ENCODE measurements at places on chromosomes 12 and 14.

DNA sequence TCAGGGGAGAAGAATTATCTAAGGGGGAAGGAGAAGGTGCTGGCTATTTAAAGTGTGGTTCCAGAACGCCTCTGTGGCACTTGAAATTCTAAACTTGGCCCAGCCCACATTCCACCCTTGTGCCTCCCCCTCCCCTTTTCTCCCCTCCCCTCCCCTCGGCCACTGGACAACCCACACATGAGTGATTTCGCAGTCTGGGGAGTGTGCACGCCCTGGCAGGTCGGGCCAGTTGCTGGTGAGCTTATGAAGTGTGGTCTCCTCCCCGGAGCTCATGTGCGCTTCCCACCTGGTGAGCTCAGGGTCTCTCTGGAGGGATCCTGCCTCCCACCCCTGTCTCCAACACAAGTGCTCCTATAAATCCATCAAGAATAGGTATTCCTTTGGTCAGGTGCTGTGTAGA, at the start of gene SLC6A13:
Gene SLC6A13 (minus strand): TSS at position 20 of the 400 bp plus-strand sequence. CDS start 2,784 bp downstream, outside the sequence.
- DNase-seq = no peak

DNA sequence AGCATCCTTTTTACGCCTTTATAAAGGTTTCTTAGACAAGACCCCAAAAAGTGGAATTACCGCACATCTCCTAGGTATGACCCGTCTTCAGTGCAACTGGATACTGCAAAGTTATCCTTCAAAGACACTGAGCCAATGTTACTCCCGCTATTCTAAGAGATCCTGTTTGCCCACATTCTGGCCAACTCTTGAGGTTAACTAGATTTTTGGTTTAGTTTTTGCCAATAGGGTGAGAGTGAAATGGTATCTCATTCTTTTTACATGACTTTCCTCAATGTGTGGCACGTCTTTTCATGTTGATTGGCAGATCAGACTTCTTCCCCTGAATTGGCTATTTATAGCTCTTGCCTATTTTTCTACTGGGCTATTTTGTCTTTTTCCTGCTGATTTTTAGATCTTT, 347.2 kb downstream of the MED13L start:
- DNase-seq = no peak

DNA sequence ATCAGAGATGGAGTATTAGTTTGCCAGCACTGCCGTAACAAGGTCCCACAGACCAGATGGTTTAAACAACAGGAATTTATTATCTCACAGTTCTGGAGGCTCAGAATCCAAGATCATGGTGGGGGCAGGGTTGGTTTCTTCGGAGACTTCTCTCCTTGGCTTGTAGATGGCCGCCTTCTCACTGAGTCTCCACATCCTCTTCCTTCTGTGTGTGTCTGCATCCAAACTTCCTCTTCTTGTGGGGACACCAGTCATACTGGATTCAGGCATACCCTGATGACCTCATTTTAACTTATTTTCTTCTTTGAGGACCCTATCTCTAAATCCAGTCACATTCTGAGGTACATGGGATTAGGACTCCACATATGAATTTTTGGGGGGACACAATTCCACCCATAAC, 455.5 kb downstream of the RGS6 start:
- DNase-seq = no peak

- DNase-seq = no peak
These were observed 180.3 kb downstream of the IPO8 start for GRCh38 chr12:30515351-30515750.

- no peak for DNase-seq
These were observed 398.2 kb downstream of the DPF3 start for GRCh38 chr14:72495668-72496067.

GRCh38 chr14:79586416-79586815, 624.9 kb downstream of the DIO2 start:
- no peak for DNase-seq

- peak; percentile 23 for DNase-seq
These were observed 76.1 kb downstream of the STON2 start for GRCh38 chr14:81324011-81324410.

DNA sequence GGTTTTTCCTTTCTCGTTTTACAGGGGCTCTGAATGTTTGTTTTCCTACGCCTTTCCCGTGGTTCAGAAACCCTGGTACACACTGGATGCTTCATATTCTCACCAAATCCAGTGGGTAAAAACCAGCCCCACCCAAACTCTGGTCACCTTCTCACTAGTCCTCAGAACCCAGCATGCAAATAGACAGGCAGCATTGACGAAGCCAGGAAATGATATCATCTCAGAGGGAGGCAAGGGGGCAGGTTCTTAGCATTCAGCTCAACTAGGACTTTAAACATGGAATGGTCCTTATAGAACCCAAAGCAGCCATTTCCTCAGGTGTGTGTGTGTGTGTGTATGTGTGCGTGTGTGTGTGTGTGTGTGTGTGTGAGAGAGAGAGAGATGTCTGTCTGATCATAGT, 142.0 kb downstream of the KCNK10 start:
- no peak for DNase-seq

DNA sequence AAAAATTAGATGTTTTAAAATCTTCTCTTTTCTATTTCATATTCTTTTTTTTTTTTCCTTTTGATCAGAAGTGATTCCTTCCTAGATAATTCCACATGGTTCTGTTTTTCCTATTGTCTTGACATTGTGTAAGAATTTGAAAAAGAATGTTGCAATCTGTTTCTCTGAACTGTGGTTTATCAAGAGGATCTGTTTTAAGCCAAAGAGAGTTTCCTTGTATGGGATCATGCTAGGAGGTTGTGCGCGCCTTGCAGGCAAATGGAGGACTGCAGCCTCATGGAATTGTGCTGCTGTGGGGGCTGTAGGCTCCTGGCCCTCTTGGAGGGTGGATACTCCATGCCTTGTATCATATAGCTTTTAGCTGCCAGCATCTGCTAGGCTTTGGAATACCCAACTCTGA, 43.3 kb upstream of the MBIP start:
- no peak for DNase-seq

DNA sequence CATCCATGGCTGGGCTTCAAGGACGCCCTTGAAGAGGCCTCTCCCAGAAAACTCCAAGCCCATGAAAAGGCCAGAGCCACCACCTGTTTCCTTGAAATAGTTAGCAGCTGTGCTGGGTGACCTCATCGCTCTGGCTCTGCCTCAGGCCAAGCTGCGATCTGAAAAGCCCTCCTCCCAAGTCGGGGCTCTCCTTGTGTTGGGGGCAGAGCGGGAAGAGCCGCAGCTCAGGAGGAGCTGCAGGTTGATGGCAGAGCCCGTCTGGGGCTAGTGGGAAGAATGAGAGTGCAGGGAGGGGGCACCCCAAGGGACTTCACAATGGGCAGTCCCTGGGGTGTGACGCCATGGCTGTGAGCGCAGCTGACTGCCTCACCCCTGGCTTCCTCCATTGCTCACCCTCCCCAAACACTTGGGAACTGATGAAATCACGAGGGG, 50.0 kb upstream of the STON2 start:
- DNase-seq = no peak

DNA sequence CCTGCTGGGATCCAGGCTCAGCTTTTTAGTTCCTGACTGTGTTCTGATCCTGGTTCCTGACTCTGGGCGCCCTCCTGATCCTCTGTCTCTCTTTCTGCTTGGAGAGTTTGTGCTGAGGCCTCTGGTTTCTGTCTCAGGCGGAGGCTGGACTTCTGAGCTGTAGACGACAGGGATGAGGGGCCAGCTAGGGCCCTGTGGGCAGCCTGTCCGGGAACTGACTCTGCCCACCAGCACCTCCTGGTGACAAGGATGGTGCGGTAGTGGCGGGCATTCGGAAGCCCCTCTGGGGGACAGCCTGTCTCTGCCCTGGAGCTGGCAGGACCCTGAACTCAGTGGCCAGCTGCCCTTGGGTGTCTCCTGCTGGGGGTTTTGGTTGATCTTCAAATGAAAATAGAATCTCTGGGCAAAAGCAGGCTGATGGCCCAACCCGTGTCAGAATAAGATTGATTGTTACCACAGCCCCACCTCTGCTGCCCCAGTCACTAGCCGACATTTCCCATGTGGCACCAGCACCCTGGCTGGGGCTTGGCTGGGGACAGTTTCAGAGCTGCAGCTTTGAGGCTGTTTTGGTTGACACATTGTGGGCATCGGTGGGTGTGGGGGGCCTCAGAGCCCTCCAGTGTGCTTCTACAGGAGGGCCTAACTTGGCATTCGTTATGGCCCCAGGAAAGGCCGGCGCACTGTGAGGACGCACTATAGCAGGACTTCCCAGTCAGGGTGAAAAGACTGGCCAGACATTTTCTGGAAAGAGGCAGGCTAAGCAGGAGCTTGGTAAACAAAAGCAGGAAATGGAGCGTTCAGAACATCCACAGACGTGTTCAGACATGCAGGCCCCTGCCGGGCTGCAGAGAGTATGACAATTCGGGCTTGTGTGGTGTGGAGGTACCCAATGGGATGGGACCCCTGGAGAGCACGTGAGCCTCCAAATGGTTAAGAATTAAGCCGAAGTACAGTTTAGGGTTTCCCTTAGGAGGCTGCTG, 16.2 kb downstream of the KRT80 start:
- no peak for DNase-seq

- DNase-seq = no peak
These were observed 33.9 kb downstream of the TPH2 start for GRCh38 chr12:71972441-71973074.

- DNase-seq = no peak
These were observed 30.5 kb downstream of the USP44 start for GRCh38 chr12:95520816-95521215.

DNA sequence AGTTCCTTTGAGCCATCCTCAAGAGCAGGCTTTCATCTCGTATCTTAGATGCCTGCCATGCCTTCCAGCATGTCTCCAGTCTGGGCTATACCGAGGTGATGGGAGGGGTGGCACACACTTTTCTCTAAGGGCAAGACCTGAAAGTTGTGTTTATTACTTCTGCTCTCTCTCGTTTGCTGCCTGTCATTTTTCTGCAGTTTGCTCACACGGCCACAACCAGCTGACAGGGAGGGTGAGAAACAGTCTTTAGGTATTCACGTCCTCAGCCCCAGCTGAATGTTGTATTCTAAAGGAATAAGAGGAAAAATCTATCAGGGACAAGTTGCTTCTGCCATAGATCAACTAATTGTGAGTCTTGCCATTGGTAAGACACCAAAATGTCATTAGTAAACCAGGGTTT, 88.0 kb downstream of the TMTC2 start:
- no peak for DNase-seq

All from HTR-8/SVneo (cell line).